Tracheal epithelial cell (primary cell): ENCODE measurements at places on chromosomes 4 and X. TPM values are rescaled to one million over a fixed set of nuclear protein-coding genes. Genes with fewer than 3 reads are reported as not detected.

PCDH18 gene
- total RNA-seq, result under 0.01 TPM in 1 of 2 replicates, not detected in the other

NRK gene
- total RNA-seq, result 3.4 TPM in 1 of 2 replicates, not detected in the other

HPGDS gene
- total RNA-seq, result not detected in 2 replicates

PHOX2B gene
- not detected in 2 replicates for total RNA-seq

NPY1R gene
- 0.96 TPM in 1 of 2 replicates, not detected in the other for total RNA-seq

ADGRA3 gene
- total RNA-seq, result 38.3 and 39.9 TPM in 2 replicates

NLGN4X gene
- total RNA-seq, result 0.24 TPM in 1 of 2 replicates, not detected in the other

RXFP1 gene
- under 0.01 TPM in 1 of 2 replicates, not detected in the other for total RNA-seq

GABRG1 gene
- total RNA-seq, result not detected in 2 replicates

RHOH gene
- under 0.01 and 0.24 TPM in 2 replicates for total RNA-seq

SULT1B1 gene
- total RNA-seq, result under 0.01 TPM in 1 of 2 replicates, not detected in the other

SULT1E1 gene
- 0.24 and 0.64 TPM in 2 replicates for total RNA-seq

CXCL3 gene
- 0.64 and 4.1 TPM in 2 replicates for total RNA-seq

GABRA4 gene
- total RNA-seq, result not detected in 2 replicates

CCDC160 gene
- total RNA-seq, result under 0.01 TPM in 1 of 2 replicates, not detected in the other

MAMLD1 gene
- 0.48 and 1.3 TPM in 2 replicates for total RNA-seq

SLC9B2 gene
- 14.0 and 14.5 TPM in 2 replicates for total RNA-seq

NSUN7 gene
- total RNA-seq, result 2.1 and 8.9 TPM in 2 replicates

GPR82 gene
- total RNA-seq, result not detected in 2 replicates

PRR32 gene
- not detected in 2 replicates for total RNA-seq

CSAG2 gene
- total RNA-seq, result not detected in 2 replicates

PLXNB3 gene
- total RNA-seq, result 6.3 and 9.8 TPM in 2 replicates

TDO2 gene
- under 0.01 TPM in 1 of 2 replicates, not detected in the other for total RNA-seq

SPOCK3 gene
- 0.64 and 0.96 TPM in 2 replicates for total RNA-seq

SMIM10 gene
- under 0.01 TPM in 1 of 2 replicates, not detected in the other for total RNA-seq

SSX4 gene
- total RNA-seq, result not detected in 2 replicates

EGF gene
- 0.48 and 1.3 TPM in 2 replicates for total RNA-seq

PIR gene
- total RNA-seq, result 28.2 and 61.8 TPM in 2 replicates

F11 gene
- not detected in 2 replicates for total RNA-seq

SSX3 gene
- total RNA-seq, result not detected in 2 replicates

SASH3 gene
- not detected in 2 replicates for total RNA-seq

HSD17B13 gene
- not detected in 2 replicates for total RNA-seq

SGMS2 gene
- 204 and 331 TPM in 2 replicates for total RNA-seq

ATP8A1 gene
- 0.43 and 1.2 TPM in 2 replicates for total RNA-seq

SERPINA7 gene
- total RNA-seq, result not detected in 2 replicates

SLIT2 gene
- total RNA-seq, result 0.21 and 0.24 TPM in 2 replicates

VBP1 gene
- total RNA-seq, result 58.8 and 76.5 TPM in 2 replicates

BANK1 gene
- 0.43 and 0.72 TPM in 2 replicates for total RNA-seq

DMRTC1 gene
- total RNA-seq, result not detected in 2 replicates

MAGEB17 gene
- total RNA-seq, result not detected in 2 replicates

ARHGAP36 gene
- not detected in 2 replicates for total RNA-seq

HTN1 gene
- not detected in 2 replicates for total RNA-seq

FAM241A gene
- 1.7 and 1.9 TPM in 2 replicates for total RNA-seq

CLIC2 gene
- under 0.01 and 1.7 TPM in 2 replicates for total RNA-seq

RHOXF1 gene
- not detected in 2 replicates for total RNA-seq

ZNF185 gene
- 74.7 and 178 TPM in 2 replicates for total RNA-seq

MAGEE2 gene
- not detected in 2 replicates for total RNA-seq
